ENCODE measurements at places on chromosomes 1 and 21.
A peak's percentile ranks its signal among the peaks of the same experiment; 100 is the strongest.

DNA sequence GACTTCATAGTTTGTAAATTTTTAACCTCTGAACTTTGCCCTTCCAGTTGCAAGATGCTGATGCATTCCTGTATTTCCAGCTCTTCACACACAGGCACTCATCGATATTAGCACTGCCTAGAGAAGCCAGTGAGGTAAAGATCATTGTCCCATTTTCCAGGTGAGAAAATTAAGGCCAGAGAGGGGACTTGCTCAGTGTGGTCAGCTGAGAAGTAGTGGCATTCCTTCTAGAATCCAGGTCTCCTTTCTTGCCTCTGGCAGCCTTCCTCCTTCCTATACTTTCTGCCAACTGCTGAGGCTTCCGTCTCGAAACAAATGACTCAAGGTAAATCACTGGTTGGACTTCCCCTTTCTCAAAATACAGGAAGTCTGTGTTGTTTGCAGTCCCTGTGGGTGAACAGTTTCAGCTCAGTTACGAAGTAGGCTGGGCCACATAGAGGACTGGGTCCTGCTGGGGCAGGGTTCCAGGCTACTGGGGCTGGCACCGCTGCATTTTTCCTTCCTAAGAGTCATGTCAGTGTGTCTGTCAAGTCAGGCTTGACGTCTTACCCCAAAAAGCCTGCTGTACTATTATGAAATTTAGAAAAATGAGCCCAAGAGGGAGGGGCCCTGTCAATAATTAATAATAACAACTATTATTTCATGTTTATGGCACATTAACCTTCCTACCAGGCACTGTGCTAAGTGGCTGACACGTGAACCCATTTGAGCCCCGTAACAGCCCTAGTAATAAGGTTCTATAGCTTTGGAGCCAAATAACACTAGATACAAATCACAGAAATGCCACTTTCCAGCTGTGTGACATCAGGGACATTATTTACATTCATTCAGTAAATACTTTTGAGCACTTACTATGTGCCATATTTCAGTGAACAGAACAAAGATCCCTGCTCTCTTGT lies 16.6 kb upstream of the RNF19B start:
- no peaks in the 10 kb centered on the region for H3K27me3 ChIP-seq
- H3K27ac ChIP-seq = peak overlapping the region; percentile 95
- peak overlapping the region; percentile 68 for H3K4me3 ChIP-seq
- peak; percentile 82 for DNase-seq
- H3K4me1 ChIP-seq = peaks cover 77% of the 10 kb centered on the region

- no peak overlapping the region for H3K4me3 ChIP-seq
- peaks cover 20% of the 10 kb centered on the region for H3K4me1 ChIP-seq
- H3K27ac ChIP-seq = peak overlapping the region; percentile 47
- H3K36me3 ChIP-seq = no peaks in the 10 kb centered on the region
- peaks cover 47% of the 10 kb centered on the region for H3K27me3 ChIP-seq
Observed at GRCh38 chr1:200035397-200035955, 8.0 kb downstream of the NR5A2 start.

DNA sequence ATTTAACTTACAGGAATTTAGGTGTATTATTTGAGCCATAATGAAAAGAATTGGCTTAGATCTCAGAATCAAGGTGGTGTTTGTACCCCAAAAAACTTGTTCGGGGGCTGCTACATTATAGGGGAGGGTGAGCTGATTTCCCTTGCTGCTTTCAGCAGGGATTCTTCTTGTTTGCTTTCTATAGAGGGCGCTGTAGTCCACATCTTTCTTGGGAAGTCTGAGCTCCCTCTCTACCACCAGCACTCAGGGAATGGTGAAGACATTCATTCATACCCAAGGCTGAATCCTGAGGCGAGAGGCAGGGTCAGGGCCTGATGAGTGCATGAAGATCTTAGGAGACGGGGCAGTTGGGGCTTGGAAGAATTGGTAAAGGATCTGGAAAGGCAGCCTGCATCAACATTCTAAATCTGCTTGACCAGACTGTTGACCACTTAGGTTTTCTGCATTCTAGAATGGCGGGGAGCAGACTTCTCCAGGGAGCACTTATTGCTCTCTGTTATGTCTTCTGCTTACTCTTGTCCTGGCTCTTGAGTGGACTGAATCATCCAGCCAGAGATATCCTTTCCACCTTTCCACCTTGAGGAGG lies 18.9 kb downstream of the SPATA46 start:
- no peaks in the 10 kb centered on the region for H3K36me3 ChIP-seq
- H3K4me1 ChIP-seq = peaks cover 5% of the 10 kb centered on the region
- DNase-seq = no peak
- no peak overlapping the region for H3K4me3 ChIP-seq
- peaks cover 26% of the 10 kb centered on the region for H3K27me3 ChIP-seq

DNA sequence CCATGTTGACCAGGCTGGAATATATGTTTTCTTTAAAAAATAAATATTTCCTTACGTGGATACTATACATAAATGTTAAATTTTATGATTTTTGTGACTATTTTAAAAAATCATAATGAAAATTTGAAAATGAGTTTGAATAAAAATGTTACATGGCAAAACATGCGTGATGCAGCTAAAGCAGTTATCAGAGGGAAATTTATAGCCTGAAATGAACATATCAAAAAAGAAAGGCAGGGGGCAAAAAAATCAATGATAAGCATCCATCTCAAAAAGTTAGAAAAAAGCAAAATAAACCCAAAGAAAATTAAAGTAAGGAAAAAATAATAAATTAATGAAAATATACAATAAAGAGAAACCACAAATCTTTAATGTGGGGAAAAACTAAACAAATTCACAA lies 8.6 kb downstream of the CCSAP start:
- no peaks in the 10 kb centered on the region for H3K27me3 ChIP-seq
- H3K27ac ChIP-seq = no peak overlapping the region
- H3K4me3 ChIP-seq = no peak overlapping the region

DNA sequence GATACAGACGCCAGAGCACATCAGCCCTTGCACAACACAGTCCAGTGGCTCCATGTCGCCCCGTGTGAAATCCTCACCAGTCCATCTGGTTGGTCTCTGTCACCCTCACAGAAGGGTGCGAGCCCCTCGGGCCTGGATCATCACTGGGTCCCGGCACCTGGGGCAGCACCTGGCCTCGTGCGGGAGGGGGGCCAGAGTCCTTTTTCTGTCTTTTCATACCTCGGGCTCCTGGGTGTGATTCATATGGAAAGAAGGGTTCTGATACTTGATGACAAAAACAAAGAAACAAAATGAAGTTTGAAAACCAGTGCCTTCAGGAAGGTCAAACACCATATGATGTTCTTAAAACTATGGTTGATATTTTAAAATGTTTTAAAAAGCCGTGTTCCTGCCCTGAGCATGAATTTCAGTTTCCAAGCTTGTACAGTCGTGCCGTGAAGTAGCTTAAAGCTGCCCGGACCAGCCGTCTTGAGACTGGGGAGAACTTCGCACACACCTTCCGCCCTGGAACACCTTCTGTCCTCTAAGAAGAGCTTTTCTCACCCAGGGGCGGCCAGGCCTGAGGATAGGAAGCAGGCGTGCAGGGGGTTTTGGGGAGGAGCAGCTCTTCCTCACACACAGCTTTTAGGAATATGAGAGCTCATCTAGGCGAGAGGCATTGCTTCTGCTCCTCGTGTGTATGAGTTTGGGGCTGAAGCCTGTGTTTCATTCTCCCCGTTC lies 35.2 kb downstream of the SLC37A1 start:
- no peak for DNase-seq
- H3K27ac ChIP-seq = peak overlapping the region; percentile 9
- peaks cover 10% of the 10 kb centered on the region for H3K4me1 ChIP-seq
- no peak overlapping the region for H3K4me3 ChIP-seq
- peaks cover 47% of the 10 kb centered on the region for H3K36me3 ChIP-seq
- H3K27me3 ChIP-seq = no peaks in the 10 kb centered on the region

GRCh38 chr21:27647401-27647800 lies 680.5 kb upstream of the ADAMTS5 start:
- no peak overlapping the region for H3K4me3 ChIP-seq
- H3K4me1 ChIP-seq = no peaks in the 10 kb centered on the region
- no peak overlapping the region for H3K27ac ChIP-seq

GRCh38 chr21:46664316-46664995 lies 29.0 kb downstream of the PRMT2 start:
- H3K4me3 ChIP-seq = no peak overlapping the region
- H3K27me3 ChIP-seq = peaks cover 22% of the 10 kb centered on the region

DNA sequence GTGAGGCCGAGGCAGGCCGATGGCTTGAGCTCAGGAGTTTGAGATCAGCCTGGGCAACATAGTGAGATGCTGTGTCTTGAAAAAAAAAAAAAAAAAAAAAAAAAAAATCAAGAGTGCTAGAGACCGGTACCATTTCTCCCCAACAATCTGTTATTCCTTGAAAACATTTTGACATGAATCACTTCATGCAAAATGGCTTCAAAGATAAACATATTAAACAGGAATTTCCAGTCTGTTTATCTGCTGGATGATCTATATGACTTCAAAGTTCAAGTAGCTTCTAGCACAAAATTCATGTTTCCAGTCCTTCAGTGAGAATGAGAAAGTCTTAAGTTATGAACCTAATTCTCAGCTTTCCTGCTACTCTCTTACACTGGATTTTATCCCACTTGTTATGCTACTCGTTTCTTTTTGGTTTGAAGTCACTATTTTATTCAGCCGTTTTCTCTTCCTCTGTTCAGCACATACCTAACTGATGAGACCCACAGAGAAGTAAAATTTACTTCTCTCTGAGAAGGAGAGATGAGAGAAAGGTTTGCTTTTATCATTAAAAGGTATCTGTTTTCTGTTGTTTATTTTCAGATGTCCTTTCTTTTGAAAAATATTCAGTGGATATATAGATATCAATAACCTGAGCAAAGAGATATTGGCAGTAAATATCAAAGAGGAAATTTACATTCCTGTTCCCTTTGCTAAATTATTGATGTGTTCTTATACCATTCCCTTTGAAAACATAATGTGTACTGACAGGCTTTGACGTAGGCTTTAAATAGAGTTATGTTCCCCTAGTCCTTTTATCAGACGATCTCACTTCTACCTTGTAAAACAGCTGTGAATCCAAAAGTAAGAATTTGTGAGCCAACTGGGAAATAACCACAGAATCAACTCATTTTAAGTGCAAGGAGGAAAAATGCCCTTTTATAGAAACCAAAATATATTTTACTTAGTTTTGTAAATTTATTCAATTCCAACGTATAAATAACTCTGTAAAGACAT lies 38.2 kb downstream of the CD46 start:
- no peaks in the 10 kb centered on the region for H3K4me1 ChIP-seq
- H3K4me3 ChIP-seq = no peak overlapping the region
- H3K36me3 ChIP-seq = peaks cover 9% of the 10 kb centered on the region
- H3K27ac ChIP-seq = no peak overlapping the region

- peaks cover 18% of the 10 kb centered on the region for H3K4me1 ChIP-seq
- DNase-seq = peak; percentile 48
- no peak overlapping the region for H3K4me3 ChIP-seq
- no peaks in the 10 kb centered on the region for H3K36me3 ChIP-seq
Observed at GRCh38 chr1:157496121-157496526, 56.2 kb downstream of the FCRL5 start.

- peaks cover 5% of the 10 kb centered on the region for H3K27me3 ChIP-seq
- no peak overlapping the region for H3K4me3 ChIP-seq
- H3K27ac ChIP-seq = no peak overlapping the region
Observed at GRCh38 chr21:42745511-42746239, 92.3 kb downstream of the PDE9A start.

- H3K4me3 ChIP-seq = peak overlapping the region; percentile 43
- no peaks in the 10 kb centered on the region for H3K27me3 ChIP-seq
- H3K4me1 ChIP-seq = peaks cover 76% of the 10 kb centered on the region
- peaks cover 13% of the 10 kb centered on the region for H3K36me3 ChIP-seq
- DNase-seq = no peak
Observed at GRCh38 chr1:31926853-31927660, 11.1 kb downstream of the PTP4A2 start.

DNA sequence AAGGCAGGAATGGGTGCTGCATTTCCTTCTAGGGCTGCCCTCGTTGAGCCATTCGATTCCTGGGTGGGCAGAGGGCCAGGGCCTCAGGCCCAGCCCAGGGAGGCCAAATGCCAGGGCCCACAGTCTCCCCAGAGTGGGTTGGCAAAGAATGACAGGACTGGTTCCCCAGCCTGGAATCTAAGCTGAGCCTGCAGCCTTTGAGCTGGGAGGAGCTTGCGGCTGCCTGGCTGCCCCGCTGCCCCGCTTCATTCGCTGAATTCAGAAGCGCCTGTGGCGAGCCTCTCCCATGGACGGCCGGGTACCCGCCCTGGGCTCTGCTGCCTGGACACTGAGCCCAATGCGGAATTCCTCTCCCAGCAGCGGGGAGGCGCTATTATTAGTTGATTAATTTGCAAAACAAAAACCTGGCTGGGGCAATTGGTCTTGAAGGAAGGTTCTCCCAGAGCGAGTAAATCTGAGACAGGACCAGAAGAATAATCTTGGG lies 32.3 kb upstream of the TARDBP start:
- peaks cover 27% of the 10 kb centered on the region for H3K4me1 ChIP-seq
- H3K36me3 ChIP-seq = no peaks in the 10 kb centered on the region
- peaks cover 35% of the 10 kb centered on the region for H3K27me3 ChIP-seq

DNA sequence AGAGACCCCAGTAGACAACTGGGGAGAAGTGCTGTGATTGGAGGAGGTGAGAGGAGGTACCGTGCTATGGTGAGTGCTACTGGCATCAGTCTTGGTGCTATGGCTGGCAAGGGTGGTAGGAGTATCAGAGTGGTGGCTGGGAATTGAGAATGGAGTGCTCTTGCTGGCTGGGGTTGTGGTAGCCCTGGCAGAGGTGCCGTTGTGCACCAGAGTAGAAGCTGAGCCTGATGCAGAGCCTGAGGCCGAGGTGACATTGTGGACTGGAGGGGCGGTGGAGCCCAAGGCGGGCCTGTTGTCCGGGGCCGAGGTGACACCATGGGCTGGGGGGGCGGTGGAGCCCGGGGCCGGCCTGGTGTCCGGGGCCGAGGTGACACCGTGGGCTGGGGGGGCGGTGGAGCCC lies 14.6 kb downstream of the TRIM46 start:
- H3K36me3 ChIP-seq = peaks cover 2% of the 10 kb centered on the region
- H3K4me3 ChIP-seq = no peak overlapping the region
- DNase-seq = no peak
- peak overlapping the region; percentile 2 for H3K27ac ChIP-seq
- H3K4me1 ChIP-seq = peaks cover 30% of the 10 kb centered on the region

GRCh38 chr1:243732637-243733036 lies 117.4 kb downstream of the AKT3 start:
- DNase-seq = no peak
- H3K36me3 ChIP-seq = peaks cover 29% of the 10 kb centered on the region
- H3K27ac ChIP-seq = no peak overlapping the region
- peaks cover 39% of the 10 kb centered on the region for H3K4me1 ChIP-seq
- H3K27me3 ChIP-seq = no peaks in the 10 kb centered on the region

- H3K4me1 ChIP-seq = peaks cover 4% of the 10 kb centered on the region
- no peak overlapping the region for H3K27ac ChIP-seq
- no peak overlapping the region for H3K4me3 ChIP-seq
- no peaks in the 10 kb centered on the region for H3K27me3 ChIP-seq
- no peaks in the 10 kb centered on the region for H3K36me3 ChIP-seq
- no peak for DNase-seq
Observed at GRCh38 chr1:59761443-59761842, 53.3 kb upstream of the HOOK1 start.

DNA sequence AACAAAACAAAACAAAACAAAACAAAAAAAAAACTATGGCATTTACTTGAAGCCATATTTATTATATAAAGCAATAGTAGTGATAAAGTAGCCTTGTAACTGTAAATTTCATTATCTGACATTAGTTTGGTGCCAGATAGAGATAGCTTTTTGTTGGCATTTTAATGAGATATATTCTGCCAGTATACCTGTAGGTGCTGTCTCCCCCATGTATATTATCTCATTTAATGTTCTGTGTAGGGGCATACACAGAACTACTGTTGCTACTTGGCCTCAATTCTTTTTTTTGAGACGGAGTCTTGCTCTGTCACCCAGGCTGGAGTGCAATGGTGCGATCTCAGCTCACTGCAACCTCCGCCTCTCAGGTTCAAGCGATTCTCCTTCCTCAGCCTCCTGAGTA lies 67.4 kb downstream of the TMEM200B start:
- peaks cover 11% of the 10 kb centered on the region for H3K36me3 ChIP-seq
- H3K4me1 ChIP-seq = no peaks in the 10 kb centered on the region
- H3K27me3 ChIP-seq = no peaks in the 10 kb centered on the region
- DNase-seq = no peak
- H3K4me3 ChIP-seq = no peak overlapping the region
